ENCODE measurements at places on chromosomes 1 and 21.

- DNase-seq: no peak
Observed at GRCh38 chr21:33128538-33128937, 58.6 kb downstream of the OLIG1 start.

GRCh38 chr1:22184454-22184853 lies 41.6 kb upstream of the WNT4 start:
- no peak for DNase-seq

DNA sequence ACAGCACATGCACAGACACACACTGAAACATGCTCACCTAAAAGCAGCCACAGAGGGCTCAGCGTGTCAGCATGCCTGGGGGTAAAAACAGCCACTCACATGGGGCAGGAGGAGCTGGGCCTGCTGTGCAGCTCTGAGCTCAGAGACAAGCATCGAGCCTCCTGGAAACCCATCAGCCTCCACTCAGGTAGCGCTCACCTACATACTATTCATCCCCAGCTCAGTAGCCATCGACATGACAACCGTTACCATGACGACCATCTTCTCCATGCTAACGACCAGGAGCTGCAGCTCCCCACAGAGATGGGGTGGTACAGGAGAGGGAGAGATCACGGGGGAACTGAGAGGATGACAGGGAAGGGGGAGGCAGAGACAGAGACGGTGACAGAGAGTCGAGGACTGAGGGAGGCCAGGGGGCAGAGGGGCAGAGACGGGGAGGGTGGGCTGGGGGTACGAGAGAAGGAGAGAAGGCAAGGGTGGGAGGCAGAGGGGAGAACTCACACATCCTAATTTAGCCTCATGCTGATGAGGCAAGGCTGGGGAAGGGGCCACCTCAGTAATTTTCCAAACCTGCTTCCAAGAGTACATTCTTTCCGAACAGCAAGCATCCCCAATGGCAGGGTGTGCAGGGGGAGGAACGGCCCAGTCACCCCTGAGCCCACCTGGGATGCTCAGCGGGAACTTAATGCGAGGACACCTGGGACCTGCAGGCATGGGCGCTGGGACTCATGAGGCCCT lies 28.4 kb downstream of the SDC3 start:
- DNase-seq: no peak

- no peak for DNase-seq
Observed at GRCh38 chr1:200981278-200981677, 42.2 kb downstream of the KIF21B start.
